ENCODE measurements at places on chromosomes 7 and 10. TPM values are rescaled to one million over a fixed set of nuclear protein-coding genes. Genes with fewer than 3 reads are reported as not detected.

TCF7L2 gene
- 3.5 TPM for total RNA-seq

CAV2 gene
- total RNA-seq: 0.93 TPM

KCNIP2 gene
- 6.8 TPM for total RNA-seq

AGBL3 gene
- 6.6 TPM for total RNA-seq

GOLGA7B gene
- 5.8 TPM for total RNA-seq

CUZD1 gene
- 3.4 TPM for total RNA-seq

C10orf143 gene
- 4.0 TPM for total RNA-seq

ZNF736 gene
- total RNA-seq: 50.0 TPM

DNA sequence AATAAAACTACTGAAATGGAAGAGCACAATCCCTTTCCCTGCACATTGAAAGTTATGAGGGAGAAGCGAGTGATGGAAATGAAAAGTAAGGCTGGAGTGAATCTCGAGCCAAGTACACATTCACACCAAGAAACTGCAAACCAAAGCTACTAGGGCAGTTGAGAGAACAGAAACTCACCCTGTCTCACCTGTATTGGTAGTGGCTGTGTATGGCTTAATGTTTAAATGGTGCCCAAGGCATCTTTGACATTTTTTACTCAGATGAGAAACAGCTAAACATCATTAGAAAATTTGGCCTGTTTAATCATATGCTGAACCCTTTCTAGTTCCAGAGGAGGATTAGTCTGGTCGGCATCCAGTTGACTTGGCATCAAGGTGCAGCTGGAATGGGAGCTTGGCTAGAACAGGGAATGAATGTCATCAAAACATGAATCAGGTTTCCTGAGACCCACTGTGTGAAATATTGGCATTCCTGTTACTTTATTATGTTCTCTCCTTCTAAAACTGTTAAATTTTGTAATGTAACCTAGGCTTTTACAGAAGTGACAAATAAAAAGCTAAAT is 840.8 kb downstream of the GRM8 start:
- no peak for DNase-seq

- DNase-seq: no peak
These were observed 14.4 kb upstream of the ITGB1 start for GRCh38 chr10:32972460-32972859.

DNA sequence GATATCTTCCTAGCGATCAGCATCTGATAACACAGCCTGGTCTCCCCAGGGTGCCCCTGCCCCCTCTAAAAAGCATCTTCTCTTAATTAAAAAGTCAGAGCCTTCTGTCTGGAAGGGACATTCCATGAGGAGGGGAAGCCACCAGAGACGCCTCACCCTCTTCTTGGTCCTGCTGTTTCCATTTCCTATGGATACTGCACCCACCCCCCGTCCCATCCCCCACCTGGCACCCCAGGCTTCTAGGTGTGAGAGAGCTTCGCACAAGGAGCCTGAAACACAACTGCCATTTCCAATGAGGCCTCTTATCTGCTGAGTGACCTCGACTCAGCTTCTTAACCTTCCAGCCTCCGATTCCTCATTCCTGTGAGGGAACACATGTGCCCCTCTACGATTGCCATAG is 51.4 kb downstream of the COL13A1 start:
- DNase-seq: no peak

DNA sequence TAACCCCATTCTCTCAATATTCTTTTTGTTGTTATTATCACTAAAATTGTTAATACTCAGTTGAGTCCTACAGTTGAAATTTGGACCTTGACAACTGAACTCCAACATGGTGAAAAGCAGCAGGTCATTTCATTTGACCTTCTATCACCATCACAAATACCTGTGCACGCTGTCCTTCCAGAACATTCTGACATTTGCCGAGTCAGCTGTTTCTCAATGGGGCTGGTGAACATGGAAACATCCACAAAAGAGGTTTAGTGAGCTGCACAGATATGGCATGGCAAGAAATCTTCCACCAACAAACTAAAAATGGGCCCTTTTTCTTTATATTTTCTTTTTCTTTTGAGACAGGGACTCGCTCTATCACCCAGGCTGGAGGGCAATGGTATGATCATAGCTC is 169.7 kb downstream of the ZNF438 start:
- DNase-seq: no peak

GRCh38 chr10:122939856-122940543 is 14.0 kb downstream of the C10orf88 start:
- DNase-seq: no peak

DNA sequence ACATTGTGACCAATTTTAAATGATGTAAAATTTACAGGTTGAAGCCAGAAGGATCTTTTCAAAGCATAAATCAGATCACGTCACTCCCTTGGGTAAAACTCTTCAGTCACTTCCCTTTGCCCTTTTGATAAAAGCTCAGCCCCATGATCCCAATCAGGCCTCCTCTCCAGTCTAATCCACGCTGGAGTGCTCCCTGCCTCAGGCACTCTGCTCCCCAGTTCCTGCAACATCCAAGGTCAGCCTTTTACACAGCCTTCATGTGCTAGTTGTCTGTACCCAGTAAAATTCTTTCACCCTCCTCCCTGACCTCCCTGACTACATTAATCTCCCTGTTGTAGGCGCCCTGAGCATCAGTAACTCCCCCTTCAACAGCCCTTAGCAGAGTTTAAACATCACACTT is 14.1 kb downstream of the ELMO1 start:
- DNase-seq: no peak

DNA sequence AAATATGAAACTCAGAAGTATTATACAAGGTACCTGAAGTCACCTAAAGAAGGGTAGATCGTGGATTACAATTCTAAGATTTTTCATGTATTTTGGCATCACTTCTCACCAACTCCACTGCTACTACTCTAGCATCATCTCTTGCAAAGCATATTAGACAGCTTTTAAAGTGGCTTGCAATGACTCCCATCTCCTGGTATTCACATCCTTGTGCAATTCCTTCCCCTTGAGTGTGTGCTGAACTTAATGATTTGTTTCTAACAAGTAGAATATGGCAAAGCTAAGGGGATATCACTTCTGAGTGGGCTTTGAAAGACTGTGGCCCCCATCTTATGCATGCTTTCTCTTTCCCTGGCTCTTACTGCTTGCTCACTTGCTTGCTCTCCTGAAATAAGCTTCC is 280.2 kb downstream of the SNX13 start:
- DNase-seq: no peak

GRCh38 chr10:77424257-77424656 is 213.4 kb downstream of the KCNMA1 start:
- DNase-seq: no peak

DNA sequence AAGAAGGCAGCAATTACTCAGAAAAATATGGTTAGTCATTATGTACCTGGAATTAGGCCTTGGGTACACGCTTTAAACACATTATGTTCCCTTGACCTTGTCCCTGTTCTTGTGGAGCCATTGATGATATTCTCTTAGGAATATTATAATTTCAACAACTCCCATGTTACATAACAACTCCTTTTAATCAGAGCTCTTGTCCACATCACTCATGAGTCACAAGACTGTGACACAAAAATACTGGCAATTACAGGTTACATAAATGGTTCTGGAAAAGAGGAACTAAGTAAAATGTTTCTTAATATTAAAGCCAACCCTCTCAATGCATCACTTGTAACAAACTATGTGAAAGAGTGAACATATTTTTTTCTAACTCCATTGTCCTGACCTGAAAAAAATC is 143.8 kb upstream of the PCLO start:
- no peak for DNase-seq

GRCh38 chr10:104028146-104028545 is 57.5 kb downstream of the COL17A1 start:
- DNase-seq: peak; percentile 29

GRCh38 chr10:96341219-96342182 is 17.3 kb downstream of the OPALIN start:
- DNase-seq: no peak

DNA sequence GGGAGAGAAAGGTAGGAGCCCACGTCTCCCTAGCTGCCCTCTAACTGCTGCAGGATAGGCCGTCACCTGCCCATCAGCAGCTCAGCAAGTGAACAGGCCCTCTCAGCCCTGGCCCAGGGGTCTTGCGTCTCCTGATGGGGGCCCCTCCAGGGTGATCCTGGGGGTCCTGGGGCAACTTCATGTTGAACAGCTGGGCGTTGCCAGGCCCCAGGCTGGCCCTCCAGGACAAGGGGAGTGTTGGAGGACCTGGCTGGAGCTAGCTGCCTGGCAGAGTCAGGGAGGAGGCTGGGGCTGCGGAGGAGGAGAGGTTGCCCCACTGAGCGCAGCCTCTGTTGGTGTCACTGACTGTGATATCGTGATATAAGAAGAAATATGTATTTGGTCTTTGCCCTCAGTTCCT is 34.7 kb downstream of the SPOCK2 start:
- no peak for DNase-seq

- no peak for DNase-seq
These were observed 48.3 kb downstream of the ABCB1 start for GRCh38 chr7:87552351-87552900.

GRCh38 chr7:98651760-98652159 is 34.7 kb downstream of the NPTX2 start:
- no peak for DNase-seq

DNA sequence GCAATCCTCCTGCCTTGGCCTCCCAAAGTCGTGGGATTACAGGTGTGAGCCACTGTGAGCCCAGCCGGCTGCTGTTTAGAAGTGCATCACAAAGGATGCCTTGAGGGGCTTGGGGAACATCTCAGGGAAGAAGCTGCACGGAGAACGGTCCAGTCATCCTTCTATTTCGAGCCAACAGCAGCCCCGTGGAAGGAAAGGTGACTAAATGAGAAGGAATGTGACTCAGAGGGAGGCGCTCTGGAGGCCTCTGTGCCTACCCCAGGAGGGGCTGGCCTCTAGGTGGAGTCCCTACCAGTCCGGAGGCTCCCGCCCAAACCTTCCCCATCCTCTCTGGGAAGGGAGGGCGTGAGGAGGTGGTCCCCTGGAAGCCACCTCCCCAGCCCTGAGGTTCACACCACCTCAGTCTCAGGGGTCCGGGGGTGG is 76.2 kb downstream of the CTBP2 start:
- no peak for DNase-seq

DNA sequence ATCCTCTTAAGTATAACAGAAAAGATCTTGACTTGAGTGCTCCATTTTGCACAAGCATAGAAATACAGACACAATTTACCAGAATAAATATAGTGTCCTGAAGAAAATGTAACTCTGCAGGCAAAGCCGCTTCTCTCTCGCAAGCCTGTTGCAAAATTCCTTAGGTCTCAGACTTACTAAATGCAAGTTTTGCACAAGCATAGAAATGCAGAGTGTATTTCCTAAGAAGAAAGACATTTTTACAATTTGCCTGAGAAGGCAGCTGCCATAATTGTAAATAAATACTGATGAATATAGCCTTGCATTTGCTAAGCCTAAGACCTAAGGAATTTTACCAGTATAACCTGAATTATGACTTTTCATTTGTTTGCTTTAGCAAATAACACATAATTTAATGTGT is 67.1 kb downstream of the AGMO start:
- DNase-seq: no peak

DNA sequence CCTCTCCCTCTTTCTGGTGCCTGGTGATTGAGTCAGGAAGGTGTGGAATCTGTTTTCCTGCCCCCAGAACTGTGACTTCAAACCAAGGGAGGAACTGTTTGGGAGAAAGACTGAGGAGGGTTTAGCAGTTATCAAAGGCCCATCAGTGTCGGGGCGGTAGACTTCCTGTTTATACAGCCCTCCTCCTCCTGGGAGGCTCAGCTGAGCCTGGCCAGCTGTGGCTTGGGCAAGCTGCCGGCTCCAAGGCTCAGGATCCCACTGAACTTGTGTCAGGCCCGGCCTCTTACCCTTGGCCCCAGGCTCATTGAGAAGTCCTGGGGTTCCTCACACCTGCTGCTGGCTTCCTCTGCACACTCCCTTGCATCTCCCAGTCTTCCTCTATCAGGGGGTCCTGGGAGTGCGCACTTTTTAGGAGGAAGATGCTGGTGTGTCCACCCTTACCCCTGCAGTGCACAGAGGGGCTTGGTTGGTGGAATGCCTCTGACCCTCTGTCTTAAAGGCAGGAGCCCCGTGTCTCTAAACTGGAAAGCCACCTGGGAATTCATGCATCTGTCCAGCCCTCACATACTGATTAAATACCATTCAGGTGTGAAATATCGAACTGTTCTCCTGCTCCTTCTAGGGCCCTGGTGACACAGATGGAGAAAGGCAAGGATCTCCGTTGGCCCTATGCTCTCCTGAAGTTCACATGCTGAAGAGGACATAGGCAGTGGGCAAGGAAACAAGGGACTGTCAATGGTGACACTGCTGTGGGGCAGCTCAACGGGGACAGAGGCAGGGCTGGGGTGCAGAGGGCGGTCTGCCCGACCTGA is 32.4 kb downstream of the CXCL12 start:
- no peak for DNase-seq

DNA sequence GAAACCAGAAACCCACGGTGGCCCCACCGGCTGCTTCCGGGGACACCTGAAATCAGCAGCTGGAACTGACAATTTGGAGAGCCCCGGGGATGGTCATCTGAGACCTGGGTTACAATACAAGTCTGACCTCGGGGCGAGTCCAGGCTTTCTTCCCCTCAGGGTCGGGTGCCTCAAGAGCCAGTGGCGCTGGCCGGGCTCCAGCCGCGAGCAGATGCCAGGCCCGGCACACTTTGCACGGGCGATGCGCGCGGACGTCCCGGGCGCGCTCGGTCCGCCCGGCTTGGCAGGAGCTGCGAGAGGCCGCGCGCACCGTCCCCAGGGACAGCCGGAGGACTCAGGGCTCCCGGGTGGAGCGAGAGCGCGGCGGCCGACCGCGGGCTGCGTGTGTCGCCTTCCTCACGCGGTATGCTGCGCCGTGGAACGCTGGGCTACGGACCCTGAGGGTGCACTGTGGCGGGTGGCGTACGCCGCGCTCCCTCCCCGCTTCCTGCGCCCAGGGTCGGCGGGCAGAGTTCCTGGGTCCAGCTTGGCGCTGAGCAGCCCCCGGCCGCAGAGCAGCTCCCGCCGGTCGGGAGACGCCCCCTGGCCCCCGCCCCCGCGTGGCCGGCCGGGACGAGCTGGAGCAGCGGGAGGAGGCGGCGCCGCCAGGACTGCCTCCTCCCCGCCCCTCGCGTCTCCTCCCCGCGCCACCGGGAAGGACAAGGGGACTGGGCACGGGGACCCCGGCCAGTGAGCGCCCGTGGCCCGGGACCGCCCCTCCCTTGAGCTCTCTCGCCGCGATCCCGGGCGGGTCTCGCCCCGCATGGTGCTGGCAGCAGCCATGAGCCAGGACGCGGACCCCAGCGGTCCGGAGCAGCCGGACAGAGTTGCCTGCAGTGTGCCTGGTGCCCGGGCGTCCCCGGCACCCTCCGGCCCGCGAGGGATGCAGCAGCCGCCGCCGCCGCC is at the start of gene RBM20:
RBM20 (plus strand) TSS at position 684 of the 945 bp plus-strand sequence; CDS start at position 803, 119 bp downstream.
- peak; percentile 13 for DNase-seq

DNA sequence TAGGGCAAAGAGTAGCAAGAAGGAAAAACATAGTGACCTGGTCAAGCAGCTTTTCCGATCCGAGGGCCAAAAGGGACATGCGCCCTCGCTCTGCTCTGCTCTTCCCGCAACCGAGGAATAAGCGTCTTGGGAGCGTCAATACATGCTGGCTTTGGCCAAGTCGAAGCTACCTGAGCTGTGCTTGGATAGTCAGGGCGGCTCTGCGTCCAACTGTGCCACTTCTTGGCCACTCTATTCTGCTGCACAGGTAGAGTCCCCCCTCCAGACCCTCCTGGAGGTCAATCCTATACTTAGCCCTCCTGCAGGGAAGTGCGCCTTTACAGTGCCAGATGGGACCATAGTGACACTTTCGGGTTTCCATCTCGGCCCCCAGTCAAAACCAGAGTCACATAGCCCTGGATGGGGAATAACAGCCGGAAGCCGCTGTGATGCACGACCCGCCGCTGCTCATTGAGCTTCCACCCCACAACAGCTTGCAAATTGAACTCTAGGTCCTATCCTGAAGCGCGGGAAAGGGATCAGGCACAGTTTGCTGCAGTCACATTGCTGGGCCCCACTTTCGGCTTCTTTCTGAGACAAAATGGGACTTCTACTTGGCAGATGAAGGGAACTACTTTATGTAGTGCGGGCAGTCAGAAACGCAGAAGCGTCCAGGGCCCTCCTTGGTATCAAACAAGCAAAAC is 1.1 kb upstream of the HPSE2 start:
- DNase-seq: no peak

Data from naive thymus-derived CD4-positive, alpha-beta T cell (primary cell).